Uterus (tissue), 4 donors: ENCODE measurements at places on chromosomes 5 and 9. TPM values are rescaled to one million over a fixed set of nuclear protein-coding genes. Genes with fewer than 3 reads are reported as not detected.

The PDE6A gene
- not detected for total RNA-seq

The SEMA6A gene
- 51.5 TPM for total RNA-seq

The FOXD1 gene
- not detected for total RNA-seq

The DCTN3 gene
- 27.7 TPM for total RNA-seq

GRCh38 chr5:67724412-67725135 is 491.0 kb upstream of the PIK3R1 start:
- no peak for DNase-seq

DNA sequence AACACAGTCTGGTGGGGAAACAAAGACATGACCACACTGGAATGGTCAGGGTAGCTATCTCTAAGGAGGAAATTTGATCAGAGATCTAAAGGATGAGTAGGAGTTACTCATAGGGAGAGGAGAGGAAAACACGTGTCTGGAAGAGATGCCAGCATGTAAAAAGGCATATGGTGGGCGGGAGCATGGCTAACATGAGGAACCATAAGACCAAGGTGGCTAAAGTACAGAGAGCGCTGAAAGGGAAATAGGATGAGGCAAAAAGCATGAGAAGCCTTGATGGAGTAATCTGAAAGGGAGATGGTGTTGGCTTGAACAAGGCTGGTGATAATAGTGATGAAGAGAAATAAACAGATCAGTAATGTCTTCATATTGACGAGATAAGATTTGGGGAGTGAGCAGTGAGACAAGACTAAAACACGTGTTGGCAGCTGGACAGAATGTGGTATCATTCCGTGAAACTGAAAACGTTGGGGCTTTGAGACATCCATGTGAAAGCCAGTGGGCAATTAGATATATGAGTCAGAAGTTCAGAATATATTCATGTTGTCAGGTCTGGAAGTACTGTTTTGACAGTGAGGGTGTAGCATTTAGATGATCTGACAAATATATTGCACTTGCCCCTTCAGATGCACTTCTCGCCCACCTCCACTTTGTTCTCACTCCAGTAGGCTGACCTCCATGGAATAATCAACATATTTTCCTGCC is 209.1 kb upstream of the KCNN2 start:
- DNase-seq: no peak

- peak; percentile 50 for DNase-seq
Observed at GRCh38 chr9:87714819-87715218, 11.1 kb upstream of the CTSL start.
